ENCODE measurements at places on chromosomes 4 and X.

DNA sequence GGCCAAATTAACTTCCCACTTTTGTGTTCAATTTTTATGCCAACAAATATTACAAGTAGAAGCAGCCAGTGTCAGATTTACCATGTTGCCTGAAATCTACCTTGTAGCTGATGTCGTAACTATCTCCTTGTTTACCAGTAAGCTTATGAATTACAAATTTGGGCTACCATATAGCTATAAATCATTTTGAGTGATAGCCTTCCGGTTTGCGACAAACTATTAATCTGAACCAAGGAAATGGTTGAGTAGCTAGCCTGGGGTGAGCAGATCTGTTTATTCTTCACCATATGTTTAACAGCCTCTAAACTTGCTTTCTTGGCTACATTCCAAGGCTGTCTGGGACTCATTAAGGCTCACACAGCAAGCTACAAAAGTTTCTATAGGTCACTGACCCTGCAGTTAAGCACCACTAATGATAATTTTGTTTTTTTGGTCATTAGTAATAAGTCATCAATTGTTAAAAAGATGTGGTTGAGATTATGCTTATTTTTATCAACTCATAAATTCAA lies 218.7 kb upstream of the SPOCK3 start:
- no peak for DNase-seq

DNA sequence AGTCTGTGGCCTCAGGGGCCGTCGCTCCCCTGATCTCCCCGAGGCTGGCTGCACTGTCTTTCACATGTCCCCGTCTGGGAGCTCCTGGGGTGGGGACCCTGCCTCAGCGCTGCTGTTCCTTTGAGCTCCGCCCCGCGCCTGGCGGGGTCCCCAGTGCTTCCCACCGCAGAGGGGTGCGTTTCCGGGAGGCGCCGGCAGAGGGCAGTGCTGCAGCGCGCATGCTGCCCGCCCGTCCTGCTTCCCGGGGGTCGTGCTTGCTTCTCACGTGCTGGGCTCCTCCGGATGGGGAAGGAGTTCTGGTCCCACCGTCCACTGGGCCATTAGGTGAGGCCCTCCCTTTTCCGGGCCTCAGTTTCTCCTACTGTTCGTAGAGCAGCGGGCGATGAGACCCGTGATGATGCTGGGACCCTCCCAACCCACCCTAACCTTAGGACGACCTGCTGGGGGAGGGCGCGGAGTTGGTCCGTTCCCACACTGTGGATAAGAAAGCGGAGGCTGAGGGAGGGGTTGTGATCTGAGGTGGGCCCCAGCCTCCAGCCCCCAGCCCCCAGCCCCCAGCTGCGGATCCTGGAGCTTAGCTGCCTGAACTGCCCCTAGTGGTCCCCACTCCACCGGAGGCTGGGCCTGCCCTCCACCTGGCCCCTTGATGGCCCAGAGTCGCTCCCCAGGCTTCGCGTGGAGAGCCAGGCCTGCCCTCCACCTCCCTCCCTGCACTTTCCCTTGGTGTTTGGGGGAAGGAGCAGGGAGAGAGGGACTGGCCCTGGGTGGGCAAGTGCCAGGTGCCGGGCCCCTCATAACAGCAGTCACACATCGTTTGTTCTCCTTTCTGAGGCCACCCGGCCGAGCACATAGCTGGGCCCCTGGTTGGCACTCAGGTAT lies 15.3 kb downstream of the CPZ start:
- DNase-seq: no peak

GRCh38 chr4:102405821-102406401 lies 60.6 kb upstream of the SLC39A8 start:
- no peak for DNase-seq

GRCh38 chrX:18898492-18898891 lies 85.4 kb downstream of the PHKA2 start:
- DNase-seq: no peak

DNA sequence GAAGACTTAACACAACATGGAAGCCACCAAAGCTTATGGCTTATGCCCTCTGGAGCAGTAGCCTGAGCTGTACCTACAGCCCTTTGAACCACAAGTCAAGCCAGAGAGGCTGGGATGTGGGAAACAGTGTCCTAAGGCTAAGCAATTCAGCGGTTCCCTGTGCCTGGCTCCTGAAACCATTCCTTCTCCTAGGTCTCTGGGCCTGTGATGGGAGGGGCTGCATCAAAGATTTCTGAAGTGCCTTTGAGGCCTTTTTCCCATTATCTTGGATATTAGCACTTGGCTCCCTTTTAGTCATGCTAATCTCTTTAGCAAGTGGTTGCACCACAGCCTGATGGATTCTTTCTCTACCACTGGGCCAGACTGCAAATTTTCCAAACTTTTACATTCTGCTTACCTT lies 140.5 kb upstream of the NUDT10 start:
- no peak for DNase-seq

DNA sequence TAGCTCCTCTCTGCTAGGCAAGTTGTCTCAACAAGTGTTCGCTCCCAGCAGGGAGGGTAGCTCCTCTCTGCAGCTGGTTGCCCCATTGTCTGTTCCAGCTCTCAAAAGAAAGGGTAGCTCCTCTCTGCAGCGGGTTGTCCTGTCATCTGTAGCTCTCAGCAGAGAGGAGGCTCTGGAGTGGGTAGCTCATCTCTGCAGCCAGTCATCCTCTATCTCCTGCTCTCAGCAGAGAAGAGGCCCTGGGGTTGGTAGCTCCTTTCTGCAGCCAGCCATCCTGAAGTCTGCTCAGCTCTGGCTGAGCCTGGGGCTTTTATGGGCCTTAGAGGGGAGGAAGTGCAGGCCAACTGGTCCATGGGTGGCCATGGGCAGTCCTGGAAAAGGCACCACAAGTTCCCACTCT lies 342.7 kb downstream of the PTTG2 start:
- no peak for DNase-seq

- DNase-seq: no peak
Observed at GRCh38 chr4:109383823-109384222, 49.8 kb upstream of the SEC24B start.

DNA sequence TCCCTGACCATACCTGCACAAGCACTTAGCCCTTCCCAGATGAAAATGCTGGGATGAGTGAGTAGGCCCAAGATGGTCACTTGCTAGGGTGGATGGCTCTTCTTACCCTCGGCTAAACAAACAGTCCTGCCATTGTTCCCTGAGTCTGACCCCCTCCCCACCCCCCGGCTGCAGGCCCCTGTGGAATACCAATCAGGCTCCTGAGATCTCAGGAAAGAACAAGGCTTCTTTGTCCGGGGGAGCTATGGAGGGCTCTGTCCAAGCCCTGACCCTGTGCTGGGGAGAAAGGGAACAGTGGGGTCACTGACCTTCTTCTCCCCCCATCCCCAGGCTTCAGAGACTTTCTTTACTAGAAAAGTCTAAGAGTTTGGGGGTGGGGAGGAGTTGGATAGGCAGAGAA lies 6.0 kb downstream of the PLP1 start:
- no peak for DNase-seq

DNA sequence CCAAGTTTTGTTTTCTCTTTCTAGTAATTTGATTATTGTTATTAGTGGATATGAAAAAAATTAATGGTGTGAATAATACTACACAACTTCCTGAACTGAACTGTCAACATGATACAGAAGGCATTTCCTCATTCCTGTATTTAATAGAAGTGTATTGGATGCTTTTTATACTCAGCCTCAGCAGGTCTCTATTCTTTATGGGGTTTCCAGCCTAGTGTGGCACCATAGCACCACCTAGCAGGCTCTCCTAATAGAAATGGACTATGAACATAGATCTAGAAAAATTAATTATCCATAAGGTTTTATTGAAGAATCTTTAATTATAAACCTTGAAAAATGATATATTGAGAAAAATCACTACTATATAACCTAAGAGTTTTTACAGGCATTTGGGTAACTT lies 52.4 kb downstream of the GLRB start:
- DNase-seq: no peak

DNA sequence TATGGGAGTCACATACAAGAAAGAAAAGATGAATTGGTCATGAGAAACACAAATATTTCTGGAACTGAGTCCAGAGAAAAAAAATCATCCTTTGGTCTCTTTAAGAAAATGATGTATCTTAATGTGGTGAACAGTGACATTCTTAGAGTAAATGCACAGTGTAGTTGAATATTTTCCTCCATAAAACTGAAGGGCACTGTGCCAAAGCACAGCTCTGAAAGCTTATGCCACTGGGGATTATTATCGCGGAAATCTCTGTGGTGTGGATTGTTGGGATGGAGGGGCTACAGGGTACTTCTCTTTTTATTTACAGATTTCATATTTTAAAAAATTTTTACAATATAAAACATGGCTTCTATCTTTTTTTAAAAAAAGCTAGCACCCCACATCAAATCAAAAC lies 908.1 kb downstream of the CCSER1 start:
- no peak for DNase-seq

- no peak for DNase-seq
Observed at GRCh38 chr4:36310793-36311192, 29.4 kb downstream of the DTHD1 start.

DNA sequence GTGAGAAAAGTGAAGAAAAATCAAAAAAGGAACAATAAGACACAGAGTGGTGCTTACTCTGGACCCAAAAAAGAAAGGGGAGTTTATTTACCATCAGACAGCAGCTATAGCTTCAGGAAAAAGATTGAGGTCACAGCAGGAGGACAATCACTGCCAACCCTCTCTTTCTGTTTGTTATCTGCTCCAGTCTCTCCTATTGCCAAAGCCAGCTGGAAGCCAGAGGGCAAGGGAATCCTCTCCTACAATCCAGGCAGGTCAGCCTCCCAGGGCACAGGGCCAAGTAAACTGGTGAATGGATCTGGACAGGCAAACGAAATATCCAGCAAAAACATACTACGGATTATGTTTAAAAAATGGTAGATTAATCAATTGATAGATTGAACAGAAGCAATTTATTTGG lies 306.9 kb upstream of the SLIT2 start:
- no peak for DNase-seq

- DNase-seq: peak; percentile 52
Observed at GRCh38 chr4:39446842-39447573, 11.7 kb downstream of the RPL9 start.

Data from stimulated activated CD8-positive, alpha-beta memory T cell treated with anti-CD3 and anti-CD28 coated beads, Interleukin-7, amount 100 ng/mL, for 4 hours (primary cell).